Activated CD8-positive, alpha-beta memory T cell treated with anti-CD3 and anti-CD28 coated beads for 1 hour (primary cell): ENCODE measurements at places on chromosomes 11 and 22.
A peak's percentile ranks its signal among the peaks of the same experiment; 100 is the strongest.

DNA sequence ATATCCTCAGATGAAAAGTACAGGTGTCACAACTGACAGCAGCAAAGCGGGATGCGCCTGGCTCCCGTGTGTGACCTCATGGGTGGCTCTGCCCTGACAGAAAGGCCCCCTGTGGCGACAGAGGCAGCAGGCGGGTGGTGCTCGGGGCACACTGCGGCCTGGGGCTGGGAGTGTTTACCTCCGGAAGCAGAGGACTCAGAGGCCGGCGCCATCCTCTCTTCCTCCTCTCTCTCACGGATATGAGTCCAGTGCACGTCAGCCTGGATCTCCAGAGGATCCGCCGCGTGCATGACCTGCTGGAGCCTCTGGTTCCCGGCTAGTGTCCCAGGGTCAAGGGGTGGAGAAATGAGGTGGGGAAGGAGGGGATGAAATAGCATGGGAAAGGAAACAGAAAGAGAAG is 53.2 kb upstream of the BID start:
- DNase-seq: no peak

GRCh38 chr11:22702031-22702430 is 35.6 kb downstream of the GAS2 start:
- no peak for DNase-seq

GRCh38 chr11:85590848-85591483 is 36.2 kb downstream of the DLG2 start:
- no peak for DNase-seq

DNA sequence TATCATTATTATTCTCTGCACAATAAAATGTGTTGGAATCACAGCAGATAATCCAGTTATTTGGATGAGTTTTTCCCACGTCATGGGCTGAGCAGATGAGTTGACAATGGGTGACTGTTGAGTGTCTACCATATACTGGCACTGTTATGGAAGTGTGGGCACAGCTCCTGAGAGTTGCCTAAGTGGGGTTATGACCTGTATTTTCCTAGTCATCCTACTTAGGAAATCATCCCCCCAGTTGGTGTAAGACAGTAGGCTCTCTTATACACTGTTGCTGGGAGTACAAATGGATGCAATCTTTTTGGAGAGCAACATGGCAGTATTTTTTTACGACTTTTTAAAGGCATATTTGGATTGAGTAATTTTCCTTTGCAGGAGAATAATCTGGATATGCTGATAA is 66.4 kb downstream of the TRAF6 start:
- DNase-seq: no peak

DNA sequence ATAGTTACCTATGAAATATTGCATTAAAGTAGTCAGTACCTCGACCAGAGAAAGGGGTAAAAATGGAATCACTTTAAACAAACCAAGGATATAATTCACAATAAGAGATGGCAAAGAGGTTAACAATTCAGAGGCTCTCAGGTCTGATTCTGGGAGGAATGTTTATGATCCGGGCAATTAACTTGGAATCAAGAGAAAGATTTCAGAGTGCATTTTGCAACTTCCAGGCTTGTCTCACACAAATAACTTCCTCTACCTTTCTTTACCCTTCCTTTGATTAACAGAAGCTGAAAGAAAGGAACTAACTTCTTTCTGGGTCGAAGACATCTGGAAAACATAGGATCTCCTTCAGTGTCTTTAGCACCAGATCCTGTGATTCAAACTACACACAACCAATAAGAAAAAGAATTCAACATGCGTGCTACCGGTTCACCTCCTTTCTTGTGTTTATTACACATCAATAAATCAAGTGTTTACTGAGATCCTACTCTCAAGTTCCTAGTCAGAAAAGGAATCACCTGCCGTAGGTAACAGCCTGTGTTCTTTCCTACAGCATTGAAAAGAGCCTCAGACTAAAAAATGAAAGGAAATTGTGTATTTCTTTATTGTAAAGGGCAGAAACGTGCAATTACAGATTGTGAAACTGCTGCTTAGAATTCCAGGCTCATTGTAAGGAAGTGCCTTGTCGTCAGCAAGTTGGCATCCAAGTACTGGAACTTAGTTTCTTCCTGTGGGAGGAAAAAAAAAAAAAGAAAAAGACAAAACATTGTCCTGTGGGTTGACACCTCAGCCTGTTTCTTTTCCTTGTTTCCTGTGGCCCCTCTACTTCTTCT is 29.5 kb downstream of the CARD18 start:
- no peak for DNase-seq

- DNase-seq: peak; percentile 62
Observed at GRCh38 chr22:23696326-23696851, 5.6 kb downstream of the RGL4 start.

DNA sequence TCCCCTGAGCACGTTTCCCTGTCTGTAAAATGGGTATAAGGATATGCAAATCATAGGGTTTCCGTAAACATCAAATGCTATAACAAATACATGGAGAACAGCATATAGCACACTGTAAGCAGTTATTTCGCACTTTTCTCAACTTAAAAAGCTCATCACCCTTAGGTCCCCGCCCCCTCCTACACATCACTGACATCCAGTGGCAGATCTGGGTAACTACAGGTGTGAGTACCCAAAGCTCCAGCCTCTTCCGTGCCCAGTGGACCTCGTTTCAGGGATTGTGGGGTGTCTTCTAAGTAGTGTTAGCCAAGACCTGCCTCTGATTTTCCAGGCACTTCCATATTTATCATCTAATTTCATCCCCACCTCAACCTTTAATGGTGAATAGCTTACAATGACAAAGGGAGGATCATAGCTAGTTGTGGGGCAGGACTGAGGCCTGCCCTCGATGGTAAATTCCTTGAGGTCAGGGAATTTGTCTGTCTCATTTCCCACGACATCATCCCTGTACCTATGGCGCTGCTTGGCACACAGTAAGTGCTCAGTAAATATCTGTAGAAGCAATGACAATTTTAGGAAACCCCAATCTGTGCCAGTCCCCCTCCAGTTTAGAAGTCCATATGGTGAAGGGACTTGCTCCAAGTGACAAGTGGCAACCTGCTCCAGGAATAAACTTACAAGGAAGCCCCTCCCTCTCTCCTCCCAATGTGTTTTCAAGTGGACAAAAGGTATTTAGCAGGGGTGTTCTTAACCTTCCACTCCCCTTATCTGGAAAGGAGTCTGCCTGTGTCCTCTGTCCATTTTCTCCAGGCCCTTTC is 340.5 kb downstream of the TENM4 start:
- DNase-seq: no peak

- no peak for DNase-seq
Observed at GRCh38 chr11:78192223-78192719, 3.6 kb downstream of the USP35 start.

GRCh38 chr22:17924735-17925364 is 99.5 kb downstream of the MICAL3 start:
- no peak for DNase-seq

DNA sequence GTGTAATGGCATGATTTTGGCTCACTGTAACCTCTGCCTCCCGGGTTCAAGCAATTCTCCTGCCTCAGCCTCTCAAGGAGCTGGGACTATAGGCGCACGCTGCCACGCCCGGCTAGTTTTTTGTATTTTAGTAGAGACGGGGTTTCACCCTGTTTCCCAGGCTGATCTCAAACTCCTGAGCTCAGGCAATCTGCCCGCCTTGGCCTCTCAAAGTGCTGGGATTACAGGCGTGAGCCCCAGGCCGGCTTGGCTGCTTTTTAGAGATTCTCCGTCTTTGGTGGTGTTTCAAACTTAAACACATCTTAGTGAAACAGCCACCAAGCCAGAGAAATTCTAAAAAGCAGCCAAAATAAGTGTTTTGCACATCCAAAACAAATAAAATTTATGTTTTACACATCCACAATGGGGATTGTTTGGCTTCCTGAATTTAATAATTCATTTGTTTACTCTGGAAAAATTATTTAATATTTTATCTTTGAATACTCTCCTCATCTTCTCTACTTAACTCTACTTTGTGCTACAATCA is 18.4 kb downstream of the BCL2L13 start:
- DNase-seq: no peak

DNA sequence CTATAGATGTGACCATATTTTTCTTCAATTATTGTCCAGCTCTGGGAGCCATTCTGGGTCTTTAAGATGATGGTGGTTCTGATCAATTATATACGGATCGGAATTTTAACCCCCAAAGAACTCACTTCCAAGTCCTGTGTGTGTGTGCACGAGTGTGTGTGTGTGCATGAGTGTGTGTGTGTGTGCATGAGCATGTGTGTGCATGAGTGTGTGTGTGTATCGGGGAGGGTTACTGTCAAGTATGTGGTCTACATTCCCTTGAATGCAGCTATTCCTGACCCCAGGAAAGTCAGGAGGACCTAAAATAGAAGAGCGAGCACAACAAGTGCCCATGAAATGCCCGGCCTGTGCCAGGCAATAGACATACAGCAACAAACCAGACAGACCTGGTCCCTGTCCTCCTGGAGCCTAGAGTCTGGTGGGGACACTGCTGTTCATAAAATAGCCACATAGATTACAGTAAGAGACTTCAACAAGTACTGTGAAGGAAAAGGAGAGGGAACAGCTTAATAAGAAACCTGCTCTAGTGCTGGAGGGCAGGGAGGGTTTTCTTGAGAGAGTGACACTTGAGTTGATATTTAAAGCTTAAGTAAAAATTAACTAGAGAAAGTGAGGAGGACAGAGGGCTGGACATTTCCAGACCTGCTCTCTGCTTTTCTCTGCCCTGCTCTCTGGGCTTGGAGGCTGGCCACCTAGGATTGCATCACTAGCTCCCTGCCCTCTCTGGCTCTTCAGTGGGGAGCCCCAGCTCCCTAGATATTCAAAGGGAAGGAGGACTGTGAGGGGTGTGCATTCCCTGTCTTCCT is 66.1 kb upstream of the SPON1 start:
- DNase-seq: no peak

DNA sequence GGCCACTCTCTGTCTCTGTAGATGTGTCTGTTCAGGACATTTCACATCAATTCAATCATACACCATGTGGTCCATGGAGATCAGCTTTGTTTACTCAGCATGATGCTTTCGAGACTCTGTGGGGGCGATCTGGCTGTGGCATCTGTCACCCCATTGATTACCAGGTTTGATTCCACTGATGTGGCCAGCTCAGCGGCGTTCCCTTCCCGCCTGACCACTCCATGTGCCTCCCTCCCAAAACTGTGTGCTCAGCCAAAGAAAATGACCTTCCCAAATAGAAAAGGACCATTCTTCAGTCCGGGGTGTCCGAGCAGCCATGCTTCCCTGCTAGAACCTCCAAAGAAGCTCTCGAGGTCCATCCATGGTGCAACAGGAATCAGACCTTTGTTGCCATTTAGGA is 89.1 kb downstream of the BRD1 start:
- no peak for DNase-seq

DNA sequence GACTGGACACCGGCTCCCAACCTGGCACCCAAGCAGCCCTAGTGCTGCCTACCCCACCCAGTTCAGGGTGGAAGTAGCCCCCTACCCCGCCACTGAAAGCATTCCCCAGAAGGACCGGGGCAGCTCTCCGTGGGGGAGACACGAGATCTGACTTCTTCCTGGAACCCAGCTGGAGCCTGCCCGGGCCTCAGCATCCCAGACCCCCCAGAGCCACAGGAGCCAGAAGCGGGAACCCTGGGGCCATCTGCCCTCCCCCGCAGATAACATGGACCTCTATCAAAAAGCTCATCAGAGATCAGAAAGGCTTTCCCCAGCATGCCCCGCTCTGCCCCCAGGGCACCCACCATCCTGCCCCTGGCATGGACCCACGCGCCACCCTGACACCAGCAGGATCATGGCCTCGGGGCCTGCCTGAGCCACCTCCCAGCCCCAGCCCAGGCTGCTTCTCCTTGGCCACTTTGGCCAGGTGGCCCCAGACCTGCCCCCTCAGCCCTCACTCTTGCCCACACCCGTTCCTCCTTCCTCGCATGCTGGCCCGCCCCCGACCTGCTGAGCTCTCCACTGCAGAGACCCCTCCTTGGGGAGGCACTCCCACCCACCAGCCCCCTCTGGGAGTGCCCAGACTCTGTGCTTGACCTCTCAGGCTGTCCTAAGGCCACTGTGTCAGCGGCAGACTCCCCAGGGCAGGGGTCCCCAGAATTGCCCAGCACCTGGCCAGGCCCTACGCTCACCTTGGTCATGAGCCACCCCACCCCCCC is 17.1 kb downstream of the WNT7B start:
- no peak for DNase-seq

GRCh38 chr11:125348674-125349309 is 147.3 kb downstream of the FEZ1 start:
- DNase-seq: peak; percentile 17

- DNase-seq: no peak
Observed at GRCh38 chr11:86802601-86803051, 2.3 kb downstream of the PRSS23 start.

DNA sequence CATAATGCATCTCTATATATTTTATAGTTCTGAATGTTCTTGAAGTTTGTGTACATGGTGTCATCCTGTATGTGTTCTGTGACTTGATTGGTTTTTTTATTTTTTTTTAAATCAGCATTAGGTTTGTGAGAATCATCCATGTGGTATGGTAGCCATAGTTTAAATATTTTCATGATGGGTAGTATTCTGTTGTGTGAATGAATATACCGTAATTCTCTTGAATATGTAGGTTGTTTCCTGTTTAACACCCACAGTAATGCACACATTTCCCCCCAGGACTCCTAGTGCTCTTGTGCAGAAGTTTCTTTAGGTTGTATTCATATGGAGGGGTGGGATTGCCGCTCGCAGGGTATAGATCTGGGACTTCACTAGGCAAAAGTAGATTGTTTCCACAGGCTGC is 2.0 kb downstream of the PACS1 start:
- no peak for DNase-seq

GRCh38 chr11:38842991-38843390 is 2245.0 kb upstream of the RAG2 start:
- no peak for DNase-seq

DNA sequence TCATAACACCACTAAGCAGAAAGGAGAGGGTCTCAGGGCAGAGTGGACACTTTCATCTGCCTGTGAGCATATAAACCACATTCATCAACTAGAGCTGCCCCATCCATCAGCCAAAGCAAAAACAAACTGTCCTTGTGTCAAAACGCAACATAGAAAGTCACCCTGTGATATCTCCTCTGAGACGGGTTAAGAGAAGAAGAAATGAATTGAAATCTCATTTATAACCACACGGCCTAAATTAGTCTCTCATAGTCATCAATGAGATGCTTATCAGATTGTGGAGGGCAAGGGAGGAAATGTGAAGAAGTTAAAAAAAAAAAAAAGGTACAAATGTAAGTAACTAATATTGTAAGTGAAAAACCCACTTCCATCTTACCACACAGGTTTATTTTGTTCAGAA is 75.7 kb downstream of the SIK3 start:
- no peak for DNase-seq
